Naive thymus-derived CD8-positive, alpha-beta T cell (primary cell): ENCODE measurements at places on chromosomes 2 and 18.

DNA sequence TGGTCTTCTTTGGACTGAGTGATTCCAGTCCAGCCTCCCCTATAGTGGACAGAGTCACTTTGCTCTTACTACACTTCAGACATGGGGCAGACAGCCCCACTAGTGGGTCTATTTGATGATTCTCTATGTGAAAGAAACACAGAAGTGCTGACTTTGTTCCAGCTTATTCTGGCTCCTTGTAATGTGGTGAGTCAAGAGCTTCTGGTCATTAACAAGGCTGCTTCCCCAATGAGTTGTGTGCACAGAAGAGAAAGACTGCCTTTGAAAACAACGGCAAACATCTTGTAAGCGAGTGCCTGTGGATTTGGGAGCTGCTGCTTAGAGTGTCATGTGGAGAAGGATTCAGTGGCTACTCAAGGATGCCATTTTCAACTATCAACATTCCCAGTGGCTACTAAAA lies 39.1 kb downstream of the RMC1 start:
- peak overlapping the region; percentile 7 for H3K27ac ChIP-seq
- H3K36me3 ChIP-seq, result peaks cover 25% of the 10 kb centered on the region
- peaks cover 41% of the 10 kb centered on the region for H3K4me1 ChIP-seq
- H3K4me3 ChIP-seq, result no peak overlapping the region
- DNase-seq, result no peak
- H3K27me3 ChIP-seq, result no peaks in the 10 kb centered on the region

DNA sequence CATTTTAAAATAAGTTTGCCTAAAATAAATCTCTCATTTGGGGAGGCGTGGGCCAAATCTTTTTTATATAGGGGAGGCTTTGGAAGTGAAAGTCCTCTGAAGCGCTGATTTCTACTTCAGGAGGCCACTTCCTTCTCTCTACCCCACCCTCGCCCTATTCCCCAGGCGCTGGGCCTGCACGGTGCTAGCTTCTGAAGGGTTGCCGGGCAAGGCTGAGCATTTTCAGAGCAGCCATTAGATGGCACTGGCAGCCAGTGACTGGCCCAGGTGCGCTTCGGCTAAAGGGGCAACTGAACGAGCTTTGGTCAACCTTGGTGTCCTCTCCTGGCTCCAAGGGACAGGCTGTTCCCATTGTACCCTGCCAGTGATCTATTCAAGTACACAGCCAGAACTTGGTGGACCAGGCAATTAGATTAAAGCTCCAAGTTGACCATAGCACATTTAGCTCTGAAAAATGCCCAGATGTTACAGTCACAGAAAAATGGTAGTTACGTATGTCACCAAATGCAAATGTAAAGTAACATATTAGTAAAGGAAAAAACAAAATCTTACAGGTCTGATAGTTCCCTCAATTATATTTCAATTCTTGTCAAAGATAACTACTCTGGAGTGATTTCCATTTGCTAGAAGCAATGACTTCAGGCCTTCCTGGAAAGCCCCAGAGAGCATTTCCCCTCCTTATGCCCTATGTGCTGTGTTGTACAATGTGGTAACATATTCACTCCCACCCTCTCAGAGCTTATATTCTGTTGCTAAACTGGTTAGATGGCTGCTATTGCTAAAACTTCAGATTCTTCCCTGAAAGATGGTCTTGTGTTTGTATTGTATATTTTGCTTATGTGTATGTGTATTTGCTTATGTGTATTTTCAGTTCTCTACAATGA lies 2.1 kb downstream of the POMC start:
- H3K4me1 ChIP-seq, result peaks cover 31% of the 10 kb centered on the region
- H3K36me3 ChIP-seq, result no peaks in the 10 kb centered on the region
- H3K27ac ChIP-seq, result peak overlapping the region; percentile 47
- DNase-seq, result peak; percentile 28

- peak overlapping the region; percentile 60 for H3K4me3 ChIP-seq
- no peak for DNase-seq
- H3K36me3 ChIP-seq, result peaks cover 2% of the 10 kb centered on the region
These were observed 140.8 kb downstream of the MEIS1 start for GRCh38 chr2:66575625-66576310.

GRCh38 chr2:171100370-171100769 lies 60.3 kb downstream of the TLK1 start:
- no peak for DNase-seq
- peak overlapping the region; percentile 55 for H3K27ac ChIP-seq
- no peak overlapping the region for H3K4me3 ChIP-seq
- H3K4me1 ChIP-seq, result peaks cover 44% of the 10 kb centered on the region

- H3K4me1 ChIP-seq, result peaks cover 41% of the 10 kb centered on the region
- DNase-seq, result no peak
- no peak overlapping the region for H3K27ac ChIP-seq
These were observed 50.7 kb upstream of the MGAT5 start for GRCh38 chr2:134203175-134203574.

- DNase-seq, result no peak
- H3K4me3 ChIP-seq, result no peak overlapping the region
- H3K27ac ChIP-seq, result no peak overlapping the region
- H3K36me3 ChIP-seq, result no peaks in the 10 kb centered on the region
- H3K4me1 ChIP-seq, result no peaks in the 10 kb centered on the region
These were observed 14.8 kb downstream of the MOGAT1 start for GRCh38 chr2:222686086-222686750.

DNA sequence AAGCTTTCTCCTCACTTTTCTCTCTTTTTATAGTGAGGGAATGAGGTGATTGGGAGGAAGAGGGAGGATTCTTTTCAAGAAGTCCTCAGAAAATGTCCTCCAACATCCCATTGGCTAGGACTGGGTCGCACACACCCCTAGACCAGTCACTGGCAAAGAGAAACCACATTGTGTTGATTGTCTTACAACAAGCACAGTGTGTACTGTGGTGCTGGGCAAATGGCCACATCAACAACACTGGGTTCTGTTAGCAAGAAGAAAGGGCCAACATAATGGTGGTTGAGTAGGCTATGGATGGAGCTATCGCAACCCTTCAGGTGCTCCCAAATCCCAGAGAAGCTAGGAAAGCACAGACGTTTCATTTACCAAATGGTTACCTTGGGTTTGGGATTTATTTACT lies 18.7 kb upstream of the PTPN4 start:
- DNase-seq, result no peak
- H3K4me3 ChIP-seq, result no peak overlapping the region
- no peaks in the 10 kb centered on the region for H3K36me3 ChIP-seq
- peaks cover 3% of the 10 kb centered on the region for H3K27me3 ChIP-seq

GRCh38 chr2:231676243-231676642 lies 32.1 kb upstream of the PTMA start:
- H3K4me3 ChIP-seq, result no peak overlapping the region
- H3K36me3 ChIP-seq, result no peaks in the 10 kb centered on the region
- no peak overlapping the region for H3K27ac ChIP-seq
- no peak for DNase-seq

DNA sequence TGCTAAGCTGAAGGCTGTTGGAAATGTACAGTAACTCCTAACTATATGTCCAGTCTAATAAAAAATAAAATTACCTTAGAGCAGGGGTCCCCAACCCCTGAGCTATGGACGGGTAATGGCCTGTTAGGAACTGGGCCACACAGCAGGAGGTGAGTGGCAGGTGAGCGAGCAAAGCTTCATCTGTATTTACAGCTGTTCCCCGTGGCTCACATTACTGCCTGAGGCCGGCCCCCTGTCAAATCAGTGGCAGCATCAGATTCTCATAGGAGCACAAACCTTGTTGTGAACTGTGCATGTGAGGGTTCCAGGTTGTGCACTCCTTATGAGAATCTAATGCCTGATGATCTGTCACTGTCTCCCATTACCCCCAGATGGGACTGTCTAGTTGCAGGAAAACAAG lies 73.1 kb upstream of the CXCR4 start:
- H3K27me3 ChIP-seq, result peaks cover 2% of the 10 kb centered on the region
- no peak overlapping the region for H3K4me3 ChIP-seq
- peaks cover 10% of the 10 kb centered on the region for H3K4me1 ChIP-seq
- no peaks in the 10 kb centered on the region for H3K36me3 ChIP-seq
- no peak for DNase-seq

DNA sequence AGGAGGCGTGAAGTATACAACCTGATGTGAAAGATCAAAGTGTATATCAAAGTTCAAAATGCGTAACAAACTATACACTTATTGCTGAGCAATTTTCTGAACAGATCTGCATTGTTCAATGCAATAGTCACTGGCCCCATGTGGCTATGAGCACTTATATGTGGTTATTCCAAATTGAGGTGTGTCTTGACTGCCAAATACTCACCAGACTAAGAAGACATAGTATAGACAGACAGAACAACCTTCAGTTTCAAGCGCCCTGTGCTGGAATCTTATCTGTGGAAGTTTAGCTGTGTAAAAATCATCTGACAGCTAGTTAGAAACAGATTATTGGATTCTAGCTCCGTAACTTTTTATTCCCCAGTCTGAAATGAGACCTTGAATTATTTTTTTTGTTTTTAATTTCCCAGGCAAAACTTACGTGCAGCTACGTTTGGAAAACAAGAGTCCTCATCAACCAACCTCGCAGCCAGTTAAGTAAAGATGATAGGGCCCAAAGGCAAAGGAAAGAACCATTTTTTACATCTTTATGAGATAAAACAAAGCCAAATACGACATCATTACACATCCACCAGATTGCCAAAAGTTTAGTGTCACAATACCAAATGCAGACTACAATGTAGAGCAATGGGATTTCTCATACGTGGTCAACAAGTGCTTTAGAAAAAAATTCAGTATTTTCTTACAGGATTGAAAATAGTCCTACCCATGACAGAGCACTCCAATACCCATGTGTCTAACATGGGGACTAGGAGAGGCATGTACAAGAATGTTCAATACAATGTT lies 37.2 kb downstream of the MBOAT2 start:
- H3K27me3 ChIP-seq, result peaks cover 5% of the 10 kb centered on the region
- no peaks in the 10 kb centered on the region for H3K36me3 ChIP-seq
- H3K4me3 ChIP-seq, result no peak overlapping the region
- DNase-seq, result no peak

GRCh38 chr2:101704816-101705578 lies 7.5 kb downstream of the MAP4K4 start:
- no peaks in the 10 kb centered on the region for H3K27me3 ChIP-seq
- DNase-seq, result no peak
- H3K36me3 ChIP-seq, result peaks cover 12% of the 10 kb centered on the region
- H3K4me1 ChIP-seq, result peaks cover 3% of the 10 kb centered on the region
- H3K4me3 ChIP-seq, result peak overlapping the region; percentile 85

DNA sequence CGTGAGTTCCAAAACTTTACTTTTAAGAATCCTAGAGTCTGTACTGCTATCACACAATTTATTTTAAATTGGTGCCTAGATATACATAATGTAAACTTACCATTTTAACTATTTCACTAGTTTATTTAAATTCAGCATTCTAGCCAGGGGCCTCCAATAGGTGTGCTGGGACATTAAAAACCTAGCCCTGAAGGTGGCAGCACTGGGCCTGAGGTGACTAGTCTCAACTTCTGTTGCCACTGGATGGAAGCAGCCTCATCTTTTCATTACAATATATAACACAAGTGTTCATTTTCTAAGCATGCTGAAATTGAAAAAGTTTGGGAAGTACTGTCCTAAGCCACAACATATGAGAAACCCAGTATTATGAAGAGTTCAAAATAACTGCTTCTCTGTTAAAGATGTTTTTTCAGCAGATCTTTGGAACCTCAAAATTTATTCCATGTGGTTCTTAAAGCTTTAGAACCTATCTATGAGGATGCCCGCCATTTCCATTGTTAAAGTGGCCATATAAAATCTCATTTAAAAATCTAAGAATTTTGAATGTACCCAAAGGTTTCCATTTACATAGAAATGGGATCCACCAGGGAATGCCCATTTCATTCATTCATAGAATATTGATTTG lies 2.9 kb upstream of the RBBP8 start:
- H3K36me3 ChIP-seq, result no peaks in the 10 kb centered on the region
- peak; percentile 71 for DNase-seq
- peaks cover 3% of the 10 kb centered on the region for H3K27me3 ChIP-seq
- H3K4me1 ChIP-seq, result peaks cover 5% of the 10 kb centered on the region
